CD4-positive, alpha-beta T cell treated with Interleukin-10 for 1 hour (primary cell): ENCODE measurements at places on chromosomes 5 and 9.
A peak's percentile ranks its signal among the peaks of the same experiment; 100 is the strongest.

DNA sequence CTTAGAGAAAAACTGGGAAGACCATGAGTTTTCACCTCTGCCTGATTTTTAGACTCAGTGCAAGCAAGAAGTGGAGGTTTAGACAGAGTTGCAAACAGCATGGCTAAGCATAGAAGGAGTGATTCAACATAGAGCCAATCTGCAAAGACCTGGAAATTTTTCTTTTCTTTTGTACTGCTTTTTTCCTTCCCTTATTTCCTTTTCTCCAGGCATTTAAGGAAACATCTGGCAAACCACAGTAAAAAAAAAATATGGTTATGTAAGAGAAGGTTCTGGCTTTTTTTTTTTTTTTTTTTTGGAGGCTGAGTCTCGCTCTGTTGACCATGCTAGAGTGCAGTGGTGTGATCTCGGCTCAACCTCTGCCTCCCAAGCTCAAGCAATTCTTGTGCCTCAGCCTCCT, 16.6 kb upstream of the DCAF12 start:
- no peak for DNase-seq

DNA sequence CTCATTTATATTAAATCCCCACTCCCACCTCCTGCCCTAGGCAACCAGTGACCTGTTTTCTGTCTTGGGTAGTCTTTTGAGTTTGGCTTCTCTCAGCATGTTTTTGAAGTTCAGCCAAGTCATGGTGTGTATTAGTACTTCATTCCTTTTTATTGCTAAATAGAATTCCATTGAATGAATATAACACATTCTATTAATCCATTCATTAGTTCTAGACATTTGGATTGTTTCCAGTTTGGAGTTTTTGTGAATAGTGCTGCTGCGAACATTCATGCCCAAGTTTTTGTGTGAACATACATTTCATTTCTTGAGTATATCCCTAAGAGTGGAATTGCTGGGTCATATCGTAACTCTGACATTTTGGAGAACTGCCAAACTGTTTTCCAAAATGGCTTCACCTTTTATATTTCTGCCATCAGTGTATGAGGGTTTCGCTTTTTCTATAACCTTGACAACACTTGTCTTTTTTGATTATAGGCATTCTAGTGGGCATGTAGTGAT, 2.7 kb downstream of the ZNF346 start:
- no peak for DNase-seq

DNA sequence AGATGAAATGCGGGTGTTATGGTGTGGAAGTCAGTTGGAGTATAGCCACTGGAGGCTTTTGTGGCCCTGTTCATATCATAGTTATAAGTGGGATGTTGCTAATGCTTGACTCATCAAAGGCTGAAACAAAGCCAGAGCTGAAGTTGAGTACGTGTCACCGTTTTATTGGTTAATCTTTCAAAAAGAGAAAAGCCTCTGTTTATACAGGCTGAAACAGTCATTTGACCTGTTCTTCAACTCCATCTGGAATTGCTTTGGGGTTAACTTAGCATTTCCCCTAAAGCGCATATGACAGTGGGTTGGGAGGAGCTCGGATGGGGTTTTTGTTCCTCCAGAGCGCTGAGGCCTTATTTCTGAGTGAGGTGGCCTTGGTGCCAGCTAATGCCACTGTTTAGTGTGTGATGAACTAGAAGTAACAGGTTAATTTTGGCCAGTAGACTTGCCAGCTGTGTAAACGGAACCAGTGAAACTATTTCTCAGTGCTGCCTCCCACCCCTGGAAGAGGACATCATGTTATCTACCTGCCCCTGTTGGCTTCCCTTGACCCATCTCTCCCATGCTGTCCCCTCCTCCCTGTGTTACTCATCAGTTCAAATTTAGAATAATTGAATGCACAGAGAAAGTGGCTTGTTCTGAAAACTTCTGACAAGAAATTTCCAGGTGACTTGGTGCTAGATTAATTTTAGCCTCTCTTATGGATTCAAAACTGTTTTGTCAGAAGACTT, 34.2 kb downstream of the MTAP start:
- no peak for DNase-seq

GRCh38 chr9:121527371-121527770, 27.7 kb upstream of the GGTA1 start:
- DNase-seq = no peak

GRCh38 chr9:136995362-136995761, 1.0 kb downstream of the CLIC3 start:
- DNase-seq = no peak

DNA sequence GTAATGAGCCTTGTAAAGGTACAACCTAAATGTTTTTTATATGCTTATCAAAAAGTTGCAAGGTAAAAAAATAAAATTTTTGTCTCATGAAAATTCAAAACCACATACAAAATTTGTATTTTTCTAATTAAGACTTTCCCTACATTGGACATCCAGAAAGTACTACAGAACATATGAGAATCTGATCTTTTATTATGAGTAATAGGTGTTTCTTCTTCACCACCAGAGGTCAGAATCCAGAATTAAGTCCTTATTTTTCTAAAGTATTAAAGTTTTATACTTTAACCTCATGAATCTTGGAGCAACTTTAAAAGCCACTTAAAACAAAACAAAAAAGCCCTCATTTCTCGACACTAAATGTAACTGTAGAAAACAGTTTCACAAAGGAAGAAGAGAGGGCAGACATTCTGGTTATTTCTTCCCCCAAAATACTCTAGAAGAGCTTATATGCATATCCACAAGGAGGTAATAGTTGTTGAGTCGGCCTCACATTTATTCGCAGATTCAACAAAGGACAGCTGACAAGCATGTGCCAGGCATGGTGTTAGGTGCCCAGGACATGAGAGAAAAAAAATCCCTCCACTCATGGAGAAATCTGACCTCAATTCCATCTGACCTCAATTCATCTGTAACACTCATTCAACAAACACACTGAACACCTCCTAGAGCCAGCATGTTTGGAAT, 69.3 kb downstream of the MLLT3 start:
- peak; percentile 7 for DNase-seq

- no peak for DNase-seq
These were observed 273.2 kb downstream of the ENC1 start for GRCh38 chr5:74367241-74367733.

GRCh38 chr9:108205276-108205675, 650.5 kb downstream of the ACTL7B start:
- no peak for DNase-seq

GRCh38 chr9:23573800-23574199, 252.2 kb downstream of the ELAVL2 start:
- DNase-seq = no peak

DNA sequence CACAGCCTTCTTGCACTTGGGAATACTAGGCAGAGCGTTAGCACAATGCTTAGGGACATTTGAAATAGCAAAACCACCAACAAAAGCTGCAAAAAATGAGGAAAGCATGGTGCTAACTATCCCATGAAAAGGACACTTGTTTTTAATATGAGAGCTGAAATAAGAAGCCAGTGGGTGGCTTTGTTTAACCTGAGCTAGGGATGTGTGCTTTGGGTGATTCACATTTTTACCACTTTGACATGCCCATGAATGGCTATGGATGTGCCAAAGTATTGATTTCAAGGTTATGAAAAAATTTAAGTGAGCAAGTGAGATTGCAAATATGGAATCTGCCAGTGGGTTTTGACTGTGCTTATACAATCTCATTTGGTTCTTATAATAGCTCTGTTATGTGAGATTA, 67.3 kb downstream of the DMRT2 start:
- no peak for DNase-seq

DNA sequence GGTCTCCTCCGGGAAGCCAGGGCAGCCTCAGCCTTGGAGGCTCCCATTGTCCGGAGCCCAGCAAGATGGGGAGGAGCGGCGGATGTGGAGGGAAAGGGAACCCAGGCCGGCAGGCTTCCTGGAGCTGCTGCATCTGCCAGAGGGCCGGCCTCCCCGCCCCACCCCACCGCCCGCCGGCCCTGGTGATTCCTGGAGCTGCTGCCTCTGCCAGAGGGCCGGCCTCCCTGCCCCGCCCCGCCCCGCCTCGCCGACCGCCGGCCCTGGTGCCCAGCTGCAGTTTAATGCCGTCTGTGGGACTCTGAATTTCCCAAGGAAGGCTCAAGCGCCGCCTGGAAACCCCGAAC, 31.6 kb downstream of the EXD3 start:
- DNase-seq = no peak

- DNase-seq = no peak
These were observed 631.8 kb downstream of the GABRG2 start for GRCh38 chr5:162699361-162699760.

DNA sequence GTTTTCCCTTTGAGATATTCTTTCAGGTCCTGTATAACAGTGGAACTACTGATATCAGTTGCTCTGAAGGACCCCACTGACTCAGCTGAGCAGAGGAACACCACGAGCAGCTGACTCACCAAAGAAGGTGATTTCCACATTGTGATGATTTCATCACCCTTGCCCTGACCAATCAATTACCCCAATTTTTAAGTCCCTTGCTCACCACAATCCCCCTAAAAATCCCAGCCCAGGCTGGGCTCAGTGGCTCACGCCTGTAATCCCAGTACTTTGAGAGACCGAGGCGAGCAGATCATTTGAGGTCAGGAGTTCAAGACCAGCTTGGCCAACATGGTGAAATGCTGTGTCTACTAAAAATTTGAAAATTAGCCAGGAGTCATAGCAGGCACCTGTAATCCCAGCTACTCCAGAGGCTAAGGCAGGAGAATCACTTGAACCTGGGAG, 125.3 kb upstream of the ABCA1 start:
- DNase-seq = peak; percentile 16

- DNase-seq = no peak
These were observed 170.6 kb upstream of the TRIM32 start for GRCh38 chr9:116516456-116516855.

DNA sequence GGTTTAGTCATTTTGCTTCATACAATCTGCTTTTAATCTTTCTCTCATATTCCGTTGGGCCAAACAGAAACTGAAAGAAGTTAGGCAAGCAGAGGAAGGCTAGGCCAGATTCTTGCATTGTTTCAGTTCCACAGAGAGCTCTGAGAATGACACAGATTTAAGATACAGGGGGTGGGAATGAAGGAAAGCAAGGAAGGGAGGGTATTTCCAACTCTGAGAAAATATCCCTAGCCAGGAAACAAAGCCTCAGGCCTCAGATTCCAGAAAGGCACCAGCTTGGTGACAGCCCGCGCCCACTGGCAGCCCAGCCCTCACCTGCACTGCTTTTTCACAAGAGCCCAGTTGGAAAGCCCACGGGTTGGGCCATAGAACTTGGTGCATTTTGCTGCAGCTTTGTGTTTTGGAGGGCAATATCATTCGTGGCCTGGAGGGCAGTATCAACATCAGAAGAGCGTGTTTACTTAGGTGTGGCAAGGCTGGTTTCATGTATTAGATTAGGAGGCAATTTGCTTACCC, 63.5 kb downstream of the ENC1 start:
- peak; percentile 39 for DNase-seq

DNA sequence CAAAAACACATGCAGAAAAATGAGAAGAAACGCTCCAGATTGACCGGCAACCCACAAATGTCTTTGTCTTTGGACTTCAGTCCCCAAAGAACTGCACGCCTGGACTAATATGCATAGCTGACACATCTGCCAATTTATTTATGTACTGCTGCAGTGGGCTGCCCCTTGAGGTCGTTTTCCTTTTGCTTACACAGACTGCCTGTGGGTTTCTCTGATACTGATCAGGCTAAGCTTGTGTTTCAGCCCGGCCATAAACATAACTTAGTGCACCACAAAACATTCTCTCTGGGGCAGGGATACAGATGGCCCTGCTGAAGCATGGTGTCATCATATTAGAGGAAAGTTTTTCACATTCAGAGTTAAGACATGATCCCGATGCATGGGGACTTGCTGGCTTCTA, 75.4 kb downstream of the NUDT12 start:
- DNase-seq = no peak

GRCh38 chr9:97397220-97397619, 14.7 kb upstream of the TDRD7 start:
- no peak for DNase-seq

DNA sequence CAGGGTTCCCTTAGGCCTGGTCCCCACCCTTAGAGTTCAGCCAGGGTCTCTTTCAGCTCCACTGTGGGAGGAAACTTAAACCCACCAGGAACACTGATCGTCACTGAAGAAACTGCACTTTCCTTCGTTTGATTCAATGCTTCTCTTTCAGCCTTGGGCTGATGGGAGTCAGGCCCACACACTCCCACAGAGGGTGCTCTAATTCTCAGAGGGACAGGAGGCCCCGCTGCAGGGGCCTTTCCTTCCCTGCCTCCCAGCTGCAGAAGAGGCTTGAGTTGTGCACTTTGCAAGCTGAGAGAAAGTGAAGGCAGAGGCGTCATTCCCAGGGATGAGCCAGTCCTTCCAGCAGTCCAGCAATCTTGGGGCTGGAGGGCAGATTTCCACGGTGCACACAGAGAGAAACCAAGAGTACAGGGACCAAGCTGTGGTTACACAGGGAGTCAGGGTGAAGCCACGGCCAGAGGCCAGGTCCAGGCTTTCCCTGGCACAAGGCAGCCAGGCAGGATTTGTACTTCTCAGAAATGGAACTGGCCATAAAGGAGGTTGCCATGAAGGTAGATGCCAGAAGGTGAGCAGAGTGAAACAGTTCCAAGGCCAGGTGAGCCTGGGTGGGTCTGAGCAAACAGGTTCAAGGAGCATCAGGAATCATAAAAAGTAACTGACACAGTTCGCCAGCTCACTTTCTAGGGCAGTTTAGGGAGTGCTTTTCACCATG, 10.4 kb upstream of the GLIPR2 start:
- no peak for DNase-seq

DNA sequence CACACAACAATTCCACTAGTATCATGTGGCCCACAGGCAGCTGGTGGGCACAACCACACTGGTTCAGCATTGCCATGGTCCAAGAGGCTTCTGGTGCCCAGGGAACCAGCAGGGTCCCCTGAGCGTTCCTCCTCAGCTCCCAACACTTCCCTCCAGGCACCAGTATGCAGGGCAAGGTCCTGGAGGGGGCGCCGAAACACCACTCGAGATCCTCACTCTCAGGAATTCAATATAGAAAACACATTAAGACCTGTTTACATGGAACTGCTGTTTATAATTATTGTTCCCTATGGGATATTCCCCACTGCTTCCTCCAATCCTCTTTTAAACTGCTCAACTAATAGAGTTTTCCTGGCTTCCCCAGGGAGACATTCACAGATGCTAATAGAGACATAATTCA, 91.9 kb upstream of the GABRP start:
- no peak for DNase-seq

DNA sequence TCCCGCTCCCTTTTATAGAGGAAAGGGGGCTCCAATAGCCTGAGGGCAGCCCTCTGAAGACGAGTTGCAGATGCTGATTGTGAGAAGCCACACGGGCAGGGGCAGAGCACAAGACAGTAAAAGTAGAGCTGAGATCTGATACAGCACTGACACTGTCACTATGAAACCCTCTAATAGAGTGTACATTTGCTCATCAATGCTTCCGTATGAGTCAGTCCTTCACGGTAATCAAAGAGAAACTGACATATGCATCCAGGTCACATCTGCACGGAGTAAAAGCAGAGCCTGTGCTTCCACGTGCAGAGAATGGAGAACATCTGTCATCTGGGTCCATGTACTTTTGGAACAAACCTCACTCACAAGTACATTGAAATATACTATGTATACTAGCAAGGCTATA, 60.6 kb upstream of the TMEM215 start:
- no peak for DNase-seq

- no peak for DNase-seq
These were observed 29.7 kb downstream of the PRRT1B start for GRCh38 chr9:131574730-131575640.
